ENCODE measurements at places on chromosomes 3 and 15.
A peak's percentile ranks its signal among the peaks of the same experiment; 100 is the strongest.

DNA sequence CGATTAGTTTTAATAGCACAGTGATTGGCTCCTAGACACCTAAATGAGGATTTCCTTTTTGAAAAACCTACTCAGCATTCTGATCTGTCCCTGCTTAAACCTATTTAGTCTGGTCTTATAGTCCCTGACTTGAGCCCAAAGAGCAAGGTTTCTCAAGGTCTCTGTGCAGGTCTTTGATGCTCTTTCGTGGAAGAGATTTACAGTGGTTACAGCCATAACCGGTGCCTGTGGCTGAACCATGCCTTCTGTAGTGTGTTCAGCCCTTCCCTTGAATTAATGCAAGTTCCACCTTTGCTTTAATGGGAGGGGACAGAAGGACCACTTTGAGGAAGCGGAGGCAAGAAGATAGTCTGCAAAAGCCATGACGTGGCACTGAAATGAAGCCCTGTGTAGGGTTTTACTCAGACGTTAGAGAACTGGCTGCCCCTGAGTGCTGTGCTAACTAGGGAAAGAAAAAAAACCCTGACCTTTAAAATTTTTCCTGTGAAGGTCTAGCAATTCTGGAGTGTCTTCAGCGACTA, 43.0 kb downstream of the ZBTB38 start:
- DNase-seq, result peak; percentile 80

GRCh38 chr3:77234004-77234403, 194.1 kb downstream of the ROBO2 start:
- DNase-seq, result no peak

- peak; percentile 94 for DNase-seq
Measured at GRCh38 chr3:58383904-58384303, 49.7 kb downstream of the PDHB start.

DNA sequence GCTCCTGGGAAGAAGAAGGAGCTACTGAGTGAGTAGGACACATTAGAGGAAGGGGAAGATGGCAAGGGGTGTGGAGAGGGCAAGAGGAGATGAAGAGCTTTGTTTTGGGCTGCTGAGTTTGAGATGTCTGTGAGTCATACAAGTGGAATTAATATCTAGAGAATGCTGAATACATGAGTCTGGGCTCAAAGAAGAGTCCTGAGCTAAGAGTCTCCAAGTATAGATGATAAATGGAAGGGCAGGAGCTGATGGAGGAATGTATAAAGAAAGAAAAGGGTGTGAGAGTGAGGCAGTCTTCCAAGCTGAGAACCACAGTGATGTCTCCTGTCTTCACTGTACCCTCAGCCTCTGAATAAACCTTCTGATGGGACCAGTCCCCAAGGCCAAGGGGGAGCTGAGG, 205.5 kb upstream of the MRPL3 start:
- no peak for DNase-seq

Measured in cardiac fibroblast (primary cell).